ENCODE measurements at places on chromosomes 13 and 19.

DNA sequence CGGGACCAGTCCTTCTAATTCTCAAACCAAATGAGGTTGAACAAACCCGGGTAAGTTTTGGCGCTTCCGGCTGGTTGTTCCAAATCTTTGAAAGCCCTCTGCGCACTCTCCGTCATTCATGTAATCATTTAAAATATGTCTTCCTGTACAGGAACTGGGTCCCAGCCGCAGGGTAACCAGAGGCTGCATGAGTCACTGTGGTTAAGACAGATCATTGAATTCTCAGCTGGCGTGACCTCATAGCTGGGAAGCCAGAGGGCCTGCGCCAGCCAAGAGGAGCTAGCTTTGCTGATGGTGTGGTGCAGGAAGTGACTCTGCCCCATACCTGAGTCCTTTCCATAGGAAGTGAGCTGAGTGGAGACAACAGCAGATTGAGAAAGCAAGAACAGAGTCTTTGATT, 135.2 kb downstream of the TSHZ3 start:
- DNase-seq, result peak; percentile 65

- DNase-seq, result no peak
Measured at GRCh38 chr13:112699322-112699918, 9.6 kb downstream of the ATP11A start.

DNA sequence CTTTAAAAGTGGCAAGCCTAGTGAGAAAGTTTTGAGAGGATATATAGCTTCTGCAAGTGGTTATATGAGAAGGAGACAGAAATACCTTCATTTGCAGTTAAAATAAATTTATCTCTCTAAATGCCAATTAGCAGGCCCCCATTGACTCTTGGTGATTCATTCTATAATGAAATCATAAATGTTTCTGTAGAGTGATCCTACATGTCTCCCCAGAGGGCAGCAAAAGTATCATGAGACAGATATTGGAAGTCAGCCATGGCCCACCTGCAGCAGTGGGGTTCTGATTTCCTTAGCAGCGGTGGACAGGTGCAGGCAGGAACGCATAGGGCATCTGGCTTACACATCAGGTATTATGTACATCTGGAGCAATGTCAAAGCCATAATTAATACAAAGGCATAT, 385.4 kb upstream of the SLC10A2 start:
- no peak for DNase-seq

DNA sequence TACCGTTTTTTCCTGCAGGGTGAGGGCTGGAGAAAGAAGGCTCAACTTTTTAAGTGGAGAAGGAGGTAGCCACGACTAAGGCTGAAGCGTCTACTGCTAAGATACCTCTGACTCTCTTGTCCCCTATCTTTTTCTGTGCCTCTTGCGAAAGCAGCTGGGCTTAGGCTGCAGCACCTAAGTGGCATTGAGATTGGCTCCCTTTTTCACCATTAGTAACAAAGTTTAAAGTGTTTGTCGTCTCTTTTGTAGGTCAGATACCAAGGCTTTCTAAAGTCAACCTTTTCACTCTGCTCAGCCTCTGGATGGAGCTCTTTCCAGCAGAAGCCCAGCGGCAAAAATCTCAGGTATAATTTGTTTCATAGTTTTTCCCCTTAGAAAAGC, 887 bp downstream of the CDADC1 start:
- DNase-seq, result no peak

DNA sequence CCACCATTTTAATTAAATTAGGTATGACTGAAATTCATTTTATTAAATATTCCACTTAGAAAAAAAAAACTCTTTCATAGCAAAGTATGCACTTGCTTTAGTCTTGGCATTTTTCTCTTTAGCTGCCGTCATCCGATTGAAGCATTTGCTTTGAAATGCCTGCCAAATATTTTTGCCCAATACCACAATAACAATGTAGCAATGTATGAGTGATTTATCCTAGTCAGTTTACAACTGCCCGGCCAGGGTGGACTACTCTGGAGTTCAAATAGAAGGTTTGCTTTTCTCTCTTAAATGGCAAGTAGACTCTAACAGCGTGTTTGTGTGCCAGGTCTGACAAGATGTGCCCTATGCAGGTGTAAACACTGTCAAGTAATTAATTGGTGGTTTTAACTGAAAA, 675.3 kb upstream of the SGCG start:
- no peak for DNase-seq
